ENCODE measurements at places on chromosomes 7 and 10.
A peak's percentile ranks its signal among the peaks of the same experiment; 100 is the strongest.

DNA sequence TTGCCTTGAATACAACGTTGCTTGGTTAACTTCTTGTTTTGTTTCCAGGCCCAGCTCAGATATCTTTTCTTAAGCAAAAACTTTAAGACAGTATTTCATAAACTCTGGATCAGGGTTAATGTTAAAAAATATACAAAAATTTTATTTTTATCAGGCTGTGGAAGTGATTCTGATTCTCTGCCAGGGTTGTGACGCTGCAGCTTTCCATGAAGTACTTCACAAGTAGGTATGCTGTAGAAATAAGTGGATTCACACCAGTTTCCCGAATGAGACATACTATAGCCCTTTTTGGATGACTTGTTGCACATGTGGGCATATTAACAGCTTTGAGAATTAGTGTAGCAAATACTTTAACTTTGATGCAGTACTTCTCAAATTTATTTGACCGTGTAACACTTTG is 70.1 kb downstream of the CDK14 start:
- no peak for DNase-seq

DNA sequence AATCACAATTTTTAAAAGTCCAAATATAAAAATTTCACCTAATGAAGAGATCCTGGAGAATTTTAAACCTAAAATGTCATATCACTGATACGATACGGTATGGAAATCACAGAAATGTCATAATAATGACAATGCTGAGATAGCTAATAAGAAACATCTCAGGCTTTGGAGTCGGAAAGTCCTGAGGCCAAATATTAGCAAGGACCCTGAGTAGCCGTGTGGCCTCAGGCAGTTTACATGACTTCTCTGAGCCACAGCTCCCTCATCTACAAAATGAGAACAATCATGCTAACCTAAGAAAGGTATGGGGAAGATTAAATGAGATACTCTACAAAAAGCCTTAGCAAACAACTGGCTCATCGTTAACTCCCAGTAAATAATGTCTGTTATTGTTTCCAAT is 100.9 kb upstream of the NEBL start:
- DNase-seq = no peak

DNA sequence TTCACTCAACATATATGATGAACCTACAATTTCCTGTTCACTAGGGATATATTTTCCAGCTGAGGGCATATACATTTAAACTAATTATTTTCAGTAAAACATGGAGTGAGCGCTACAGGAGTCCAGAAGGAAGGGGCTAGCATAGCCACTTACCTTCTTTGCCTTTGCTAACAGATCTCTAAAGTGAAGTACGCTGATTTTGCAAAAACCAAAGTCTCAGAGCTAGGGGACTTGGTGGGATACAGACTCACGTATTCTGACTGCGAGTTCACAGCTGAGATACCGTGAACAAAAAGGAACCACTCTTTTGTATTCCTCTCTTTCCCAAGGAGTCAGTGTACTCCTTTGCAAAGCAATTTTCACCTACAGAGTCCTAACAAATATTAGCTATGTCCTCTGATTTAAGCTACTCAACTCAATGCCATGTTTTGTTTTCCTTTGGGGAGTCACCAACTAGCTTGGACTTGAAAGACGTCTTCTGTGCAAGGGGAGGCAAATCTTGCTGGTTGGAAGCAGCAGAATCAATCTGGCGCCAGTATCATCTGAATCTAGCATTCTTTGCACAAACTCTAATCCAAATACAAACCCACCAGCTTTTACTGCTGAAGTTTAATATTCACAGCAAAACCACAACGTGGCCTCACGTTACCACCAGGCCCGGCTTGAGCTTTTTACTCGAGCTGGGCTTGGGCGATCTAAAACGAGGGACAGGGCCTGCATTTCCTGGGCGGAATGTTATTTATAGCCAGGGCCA is 657 bp downstream of the CDNF start:
- DNase-seq = no peak

DNA sequence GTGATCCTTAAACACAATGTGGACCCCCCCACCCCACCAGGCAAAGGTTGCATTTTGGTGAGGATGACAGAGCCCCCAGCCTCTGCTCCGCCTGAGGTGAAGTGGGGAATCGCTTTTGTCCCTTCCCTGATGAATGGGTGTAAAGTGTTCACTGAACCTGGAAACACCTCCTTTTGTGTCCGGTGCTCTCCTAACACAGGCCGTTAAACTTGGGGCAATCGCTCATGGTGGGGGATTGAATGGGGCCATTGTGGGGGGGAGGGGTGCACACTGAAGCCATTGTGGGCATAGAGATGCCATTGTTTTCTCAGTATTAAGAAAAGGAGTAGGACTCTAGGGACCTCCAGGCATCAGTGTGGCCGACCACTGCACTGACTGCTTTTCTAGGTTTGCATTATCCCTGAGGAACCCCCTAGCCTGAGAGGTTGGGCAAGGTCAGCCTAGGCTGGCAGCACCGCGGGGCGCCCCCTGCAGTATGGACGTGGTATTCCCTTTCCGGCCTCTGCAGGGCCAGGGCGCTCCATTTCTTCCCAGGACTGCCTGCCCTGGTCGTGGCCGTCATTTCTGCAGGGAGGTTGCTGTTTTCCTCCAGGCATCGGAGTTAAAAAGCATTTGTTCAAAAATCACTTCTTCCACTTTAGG is 158.3 kb downstream of the TCF7L2 start:
- peak; percentile 63 for DNase-seq

DNA sequence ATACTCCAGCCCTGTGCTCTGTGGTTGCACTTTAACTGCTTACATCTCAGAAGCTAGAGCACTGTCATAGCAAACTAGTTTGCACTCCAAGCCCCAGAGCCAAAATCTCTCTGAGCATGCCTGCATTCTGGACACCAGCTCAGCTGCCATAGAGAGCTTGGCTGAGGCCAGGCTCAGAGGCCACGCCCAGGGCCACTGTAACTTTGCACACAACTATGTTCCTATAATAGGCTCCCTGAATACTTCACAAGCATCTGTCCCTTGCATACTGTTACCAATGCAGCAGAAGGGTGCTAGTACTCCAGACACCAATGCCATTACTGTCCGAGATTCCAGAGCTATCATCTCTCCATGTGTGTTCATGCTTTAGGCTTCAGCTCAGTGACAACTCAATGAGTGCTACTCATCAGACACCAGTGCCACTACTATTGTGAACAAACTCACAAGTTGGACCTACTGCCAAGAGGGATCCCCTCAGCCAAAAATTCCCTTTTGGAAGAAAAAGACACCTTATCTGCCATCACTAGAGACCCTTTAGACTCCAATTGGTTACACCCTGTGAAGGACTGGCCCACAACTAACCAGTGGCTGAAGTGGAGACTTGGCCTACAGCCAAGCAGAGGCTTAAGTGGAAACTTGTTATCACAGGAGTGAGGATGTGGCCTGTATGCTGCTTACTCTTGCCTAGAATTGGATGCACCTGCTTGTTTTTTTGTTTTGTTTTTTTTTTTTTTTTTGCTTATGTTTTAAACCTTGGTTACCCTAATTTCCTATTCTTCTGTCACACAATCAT is 211.6 kb upstream of the MAGI2 start:
- no peak for DNase-seq

DNA sequence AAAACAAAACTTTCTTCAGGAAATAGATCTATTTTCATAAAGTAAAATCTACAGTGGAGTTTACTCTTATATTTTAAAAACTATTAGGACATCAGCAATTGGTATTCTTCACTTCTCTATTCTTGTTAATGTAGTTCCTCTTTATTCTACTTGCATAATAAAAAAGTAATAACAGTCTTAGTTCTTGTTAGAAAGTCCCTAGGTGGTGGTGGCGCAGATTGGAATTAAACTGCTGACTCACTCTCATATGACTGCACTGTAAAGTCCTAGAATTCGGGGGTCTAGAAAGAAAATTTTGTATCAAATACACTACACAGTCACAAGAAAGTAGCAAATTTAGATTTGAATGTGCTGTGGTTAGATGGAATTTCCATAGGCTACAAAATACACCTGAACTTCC is 44.6 kb upstream of the TES start:
- DNase-seq = no peak

DNA sequence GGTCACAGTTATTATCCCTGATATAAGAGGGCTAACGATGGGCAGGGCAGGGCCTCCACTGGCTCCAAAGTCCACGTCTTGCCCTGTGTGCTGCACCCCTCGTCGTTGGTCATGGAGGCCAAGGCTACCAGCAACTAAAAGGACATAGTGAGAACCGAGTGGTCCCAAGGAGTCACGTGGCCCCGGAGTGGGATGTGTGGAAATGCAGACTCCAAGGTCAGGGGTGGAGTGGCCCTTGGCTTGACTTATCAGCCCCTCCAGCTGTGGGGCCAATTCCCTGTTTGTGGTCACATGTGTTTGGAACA is 30.7 kb downstream of the BTBD16 start:
- no peak for DNase-seq

DNA sequence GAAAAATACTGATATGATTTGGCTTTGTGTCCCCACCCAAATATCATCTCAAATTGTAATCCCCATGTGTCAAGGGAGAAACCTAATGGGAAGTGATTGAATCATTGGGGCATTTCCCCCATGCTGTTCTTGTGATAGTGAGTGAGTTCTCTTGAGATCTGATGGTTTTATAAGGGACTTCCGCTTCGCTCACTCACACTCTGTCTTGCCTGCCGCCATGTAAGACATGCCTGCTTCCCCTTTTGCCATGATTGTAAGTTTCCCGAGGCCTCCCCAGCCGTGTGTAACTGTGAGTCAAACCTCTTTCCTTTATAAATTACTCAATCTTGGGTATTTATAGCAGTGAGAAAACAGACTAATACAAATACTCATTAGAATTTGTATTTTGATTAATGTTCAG is 5.1 kb upstream of the MRPS17 start:
- DNase-seq = no peak

DNA sequence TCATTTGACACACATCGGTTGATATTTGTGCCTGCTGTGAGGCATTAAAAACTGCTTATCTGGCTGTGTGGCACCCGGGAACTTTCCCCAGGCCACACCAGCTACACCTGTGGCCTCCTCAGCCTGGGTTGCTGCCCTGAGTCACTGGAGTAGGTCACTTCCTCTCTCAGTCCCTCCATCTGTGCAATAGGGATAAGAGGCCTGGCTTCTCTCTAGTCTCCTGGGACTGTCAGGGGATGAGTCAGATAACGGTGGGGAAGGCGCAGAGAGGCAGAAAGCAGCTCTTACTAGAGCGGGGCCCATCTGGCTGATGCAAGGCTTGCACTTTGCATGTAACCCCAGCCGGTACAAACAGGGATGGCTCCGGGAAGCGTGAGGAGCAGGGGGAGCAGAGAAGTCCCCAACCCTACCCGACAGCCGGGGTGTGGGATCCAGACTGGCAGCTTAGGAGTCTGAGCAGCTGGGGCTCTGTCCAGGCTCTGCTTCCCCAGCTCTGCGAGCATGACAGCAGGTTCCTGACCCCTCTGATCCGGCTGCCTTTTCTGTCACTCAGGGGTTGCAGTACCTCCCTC is 34.0 kb downstream of the DNAJB12 start:
- peak; percentile 91 for DNase-seq

DNA sequence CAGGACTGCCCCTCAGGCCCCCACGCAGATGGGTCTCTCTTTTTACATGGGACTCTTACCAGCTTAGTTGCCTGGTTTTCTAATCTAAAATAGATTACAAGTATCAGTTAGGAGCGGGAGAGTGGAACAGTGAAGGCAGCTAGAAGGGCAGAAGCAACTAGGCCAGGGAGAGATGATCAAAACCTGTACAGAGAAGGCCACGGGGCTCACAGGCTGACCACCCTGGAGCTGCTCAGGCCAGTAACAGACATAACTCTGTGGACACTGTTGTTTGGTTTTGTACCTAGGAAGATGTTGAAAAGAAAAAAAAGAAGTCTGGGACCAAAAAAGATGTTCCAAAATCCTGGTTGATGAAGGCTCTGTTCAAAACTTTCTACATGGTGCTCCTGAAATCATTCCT is 16.5 kb downstream of the ABCC2 start:
- DNase-seq = no peak

- no peak for DNase-seq
Observed at GRCh38 chr10:69367469-69367868, 49.2 kb downstream of the TACR2 start.

GRCh38 chr7:45098983-45099839 is 10.4 kb upstream of the NACAD start:
- peak; percentile 3 for DNase-seq

DNA sequence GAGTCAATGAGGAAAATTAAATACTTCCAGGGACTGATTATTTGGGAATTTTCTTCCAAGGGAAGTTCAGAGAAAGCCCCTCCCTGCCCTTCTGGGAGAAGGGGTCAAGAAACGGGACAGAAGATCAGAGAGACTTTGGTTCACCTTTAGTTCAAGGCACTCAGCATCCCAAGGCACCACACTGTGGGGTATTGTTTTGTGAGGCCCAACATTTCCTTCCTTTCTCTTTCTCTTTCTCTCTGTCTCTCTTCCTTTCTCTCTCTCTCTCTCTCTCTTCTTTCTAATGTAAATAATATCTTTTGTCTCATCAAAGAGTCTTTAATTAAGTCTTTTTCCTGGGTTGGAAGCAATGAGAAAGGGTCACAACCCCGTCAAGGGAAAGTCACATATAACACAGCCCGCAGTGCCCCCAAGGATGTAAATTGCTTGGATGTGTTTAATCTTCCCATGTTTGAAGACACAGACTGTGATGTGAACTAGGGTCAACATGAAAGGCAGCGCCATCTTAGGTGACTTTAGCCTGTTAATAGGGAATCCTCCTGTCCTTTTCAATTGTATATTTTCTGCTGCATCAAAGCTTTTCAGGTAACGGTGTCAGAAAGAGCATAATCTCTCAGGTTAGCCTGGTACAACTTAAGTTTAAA is 983.3 kb upstream of the C7orf33 start:
- DNase-seq = no peak

- DNase-seq = no peak
Observed at GRCh38 chr7:47627580-47628283, 45.8 kb upstream of the TNS3 start.

DNA sequence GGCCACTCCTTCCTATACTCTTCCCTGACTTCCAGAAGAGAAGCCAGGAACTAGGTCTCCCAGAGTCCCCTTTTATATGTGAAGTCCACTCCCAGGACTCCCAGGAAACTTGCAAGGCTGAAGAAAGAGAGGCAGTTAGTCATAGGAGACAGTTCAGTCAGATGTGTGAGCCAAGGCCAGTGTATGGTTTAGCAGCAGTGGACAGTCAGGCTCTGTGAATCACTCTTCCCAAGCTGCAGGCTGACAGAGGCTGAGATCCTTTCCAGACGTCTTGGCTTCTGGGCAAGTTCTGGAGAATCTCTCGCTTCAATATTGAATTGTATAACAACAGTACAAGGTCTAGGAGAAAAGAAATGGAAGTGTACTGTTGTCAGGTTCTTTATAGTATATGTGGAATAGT is 26.9 kb downstream of the BLVRA start:
- DNase-seq = no peak
